Ureter (tissue), 1 donor: ENCODE measurements at places on chromosomes 5 and 9.
A peak's percentile ranks its signal among the peaks of the same experiment; 100 is the strongest.

GRCh38 chr9:108056084-108056804, 566.7 kb upstream of the KLF4 start:
- no peak for DNase-seq

DNA sequence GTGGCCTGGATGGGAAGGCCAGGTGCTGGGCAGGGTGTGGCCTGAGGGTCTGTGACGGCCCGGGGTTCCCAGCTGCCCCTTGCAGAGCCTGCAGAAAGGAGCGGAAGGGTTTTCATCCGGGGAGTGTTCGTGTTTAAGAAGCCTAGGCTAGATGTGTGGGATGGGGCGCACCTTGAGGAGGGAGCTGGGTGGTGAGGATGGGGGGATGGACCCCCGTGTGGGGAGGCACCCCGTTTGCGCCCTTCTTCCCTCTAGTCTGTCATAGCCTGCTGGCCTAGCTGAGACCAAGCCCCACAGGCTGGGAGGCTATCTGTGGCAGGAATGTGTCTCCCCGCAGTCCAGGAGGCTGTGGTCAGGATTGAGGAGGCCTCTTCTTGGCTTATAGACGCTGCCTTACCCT, 11.9 kb downstream of the RNU6ATAC start:
- no peak for DNase-seq

- peak; percentile 64 for DNase-seq
Observed at GRCh38 chr9:38018958-38019602, 49.9 kb downstream of the SHB start.

DNA sequence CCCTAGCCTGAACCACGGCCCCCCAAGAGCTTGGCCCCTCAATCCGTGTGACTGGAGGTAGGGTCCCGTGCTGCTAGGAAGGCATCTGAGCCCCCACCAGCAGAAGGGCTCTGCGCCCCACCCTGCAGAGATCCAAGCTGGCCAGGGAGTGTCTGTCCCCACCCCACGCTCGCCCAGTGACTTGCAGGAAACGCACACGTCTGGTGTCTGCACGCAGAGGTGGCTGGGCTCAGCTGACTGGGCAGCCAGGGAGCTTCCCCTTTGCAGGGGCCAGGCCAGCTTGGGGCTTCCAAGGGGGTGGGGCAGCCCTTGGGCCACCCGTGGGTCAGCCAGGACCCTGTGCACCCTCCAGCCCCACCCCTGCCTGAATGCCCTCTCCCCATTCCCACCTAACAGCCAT, 24.3 kb downstream of the NOTCH1 start:
- no peak for DNase-seq

DNA sequence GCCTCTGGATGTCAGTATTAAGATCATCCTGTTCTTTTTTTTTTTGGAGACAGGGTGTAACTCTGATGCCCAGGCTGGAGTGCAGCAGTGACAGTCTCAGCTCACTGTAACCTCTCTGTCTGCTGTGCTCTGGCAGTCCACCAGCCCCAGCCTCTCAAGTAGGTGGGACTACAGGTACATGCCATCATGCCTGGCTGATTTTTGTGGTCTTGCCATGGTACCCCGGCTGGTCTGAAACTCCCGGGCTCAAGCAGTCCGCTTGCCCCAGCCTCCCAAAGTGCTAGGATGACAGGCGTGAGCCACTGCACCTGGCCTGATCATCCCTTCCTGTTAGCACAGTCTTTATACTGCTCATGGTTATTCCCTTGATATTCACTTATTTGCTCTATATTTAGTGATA, 3.5 kb downstream of the KDM4C start:
- DNase-seq, result no peak
